Bronchial epithelial cell (primary cell): ENCODE measurements at places on chromosomes 4 and X.

DNA sequence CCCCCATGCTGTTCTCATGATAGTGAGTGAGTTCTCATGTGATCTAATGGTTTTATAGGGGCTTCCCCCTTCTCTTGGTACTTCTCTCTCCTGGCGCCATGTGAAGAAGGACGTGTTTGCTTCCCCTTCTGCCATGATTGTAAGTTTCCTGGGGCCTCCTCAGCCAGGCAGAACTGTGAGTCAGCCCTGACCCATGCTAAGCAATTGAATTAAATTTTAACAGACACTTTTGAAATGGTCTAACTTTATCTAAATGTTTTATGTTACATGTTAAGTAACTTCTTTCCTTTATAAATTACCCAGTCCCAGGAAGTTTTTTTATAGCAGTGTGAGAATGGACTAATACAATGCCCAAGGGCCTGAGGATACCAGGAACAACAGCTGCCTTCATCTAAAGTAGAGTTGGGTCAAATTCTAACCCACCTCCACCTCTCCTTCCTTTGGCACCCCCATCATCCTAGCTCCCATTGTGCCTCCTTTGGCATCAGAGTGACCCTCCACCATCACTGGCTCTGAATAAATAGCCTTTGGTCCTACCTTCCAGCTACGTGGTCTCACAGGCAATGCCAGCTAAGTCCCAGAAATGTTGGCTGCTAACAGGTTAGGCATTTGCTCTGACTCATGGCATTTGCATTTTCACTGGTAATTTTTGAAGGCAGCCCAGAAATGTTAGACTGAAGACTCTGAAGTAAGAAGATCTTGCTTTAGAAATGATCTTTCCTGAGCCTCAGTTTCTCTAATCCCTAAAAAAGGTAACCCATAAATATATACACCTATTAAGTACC lies 182.1 kb downstream of the MOSPD2 start:
- peak; percentile 20 for DNase-seq

DNA sequence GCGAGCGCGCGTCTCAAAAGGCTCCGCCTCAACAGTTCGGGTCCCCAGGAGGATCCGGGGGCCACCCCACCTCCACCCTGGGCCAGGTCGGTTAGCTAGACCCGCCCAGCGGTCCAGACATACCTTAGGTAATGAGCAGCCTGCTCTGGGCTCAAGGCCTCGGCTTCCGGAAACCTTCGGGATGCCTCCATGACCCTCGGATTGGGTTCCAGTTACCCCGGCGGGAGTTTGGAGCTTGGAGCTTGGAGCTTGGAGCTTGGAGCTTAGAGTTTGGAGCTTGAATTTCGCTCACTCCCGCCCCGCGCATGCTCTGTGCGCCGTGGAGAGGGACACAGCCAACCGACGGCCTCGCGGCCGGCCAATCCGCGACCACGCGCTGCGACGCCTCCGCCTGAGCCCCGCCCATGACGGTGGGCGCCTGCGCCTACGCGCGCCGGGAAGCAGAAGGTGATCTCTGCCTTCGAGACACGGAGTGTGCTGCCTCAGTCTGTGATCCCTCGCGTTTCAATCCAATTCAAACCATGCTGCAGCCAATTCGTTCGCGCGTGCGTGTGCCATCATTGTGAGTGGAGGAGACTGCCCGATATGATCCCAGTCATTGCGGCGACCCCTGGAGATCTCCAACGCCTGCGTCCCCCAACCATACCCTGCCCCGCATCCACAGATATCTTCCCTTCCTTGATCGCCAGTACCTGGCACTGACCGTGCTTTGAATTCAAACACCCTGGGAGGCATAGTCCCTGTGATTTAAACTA lies at the start of gene ERCC6L:
Gene ERCC6L, minus strand, starts transcription at position 307 of the 755 bp plus-strand sequence. Its CDS starts 116 bp downstream, at position 191.
- DNase-seq: peak; percentile 76

GRCh38 chr4:139658586-139659382 lies 6.8 kb upstream of the MGST2 start:
- no peak for DNase-seq

- DNase-seq: no peak
These were observed 71.3 kb upstream of the LHFPL1 start for GRCh38 chrX:112751076-112751475.

- DNase-seq: no peak
These were observed 74.5 kb downstream of the DCLK2 start for GRCh38 chr4:150152766-150153165.

DNA sequence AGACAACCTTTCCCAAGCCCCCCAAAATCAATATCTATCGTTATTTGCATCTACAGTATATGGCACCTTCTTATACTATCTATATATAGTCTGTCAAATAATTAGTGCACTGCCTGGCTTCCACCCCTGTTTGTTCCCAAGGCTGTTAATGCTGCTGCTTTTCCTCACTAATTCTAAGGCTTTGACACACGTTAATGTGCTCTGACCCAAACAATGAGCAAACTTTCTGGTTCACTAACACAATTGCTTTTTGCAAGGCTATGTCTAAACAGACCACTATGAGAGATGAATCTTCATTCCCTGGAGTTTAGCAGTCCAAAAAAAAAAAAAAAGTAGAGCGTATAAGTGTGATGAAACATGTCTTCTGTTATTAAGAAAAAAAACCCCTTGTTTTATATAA lies 360.9 kb upstream of the AGA start:
- DNase-seq: no peak

DNA sequence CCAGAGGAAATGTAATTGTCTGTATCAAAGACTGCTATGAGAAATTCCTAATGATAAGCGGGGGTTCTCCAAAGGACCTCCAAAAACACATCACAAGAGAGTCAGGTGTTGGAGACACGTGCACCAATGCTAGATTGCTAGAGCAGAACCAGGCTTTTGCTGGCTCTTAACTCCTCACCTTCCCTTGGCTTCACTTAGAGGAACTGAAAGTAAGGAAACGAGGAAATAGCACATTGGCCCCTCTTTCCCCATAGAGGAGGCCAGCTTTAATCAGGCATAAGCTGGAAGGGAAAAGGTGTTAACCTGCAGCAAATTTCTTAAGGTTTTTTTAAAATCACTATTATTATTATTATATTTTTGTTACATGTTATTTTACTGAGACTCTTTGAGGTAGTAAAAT lies 13.6 kb downstream of the OTC start:
- DNase-seq: no peak

DNA sequence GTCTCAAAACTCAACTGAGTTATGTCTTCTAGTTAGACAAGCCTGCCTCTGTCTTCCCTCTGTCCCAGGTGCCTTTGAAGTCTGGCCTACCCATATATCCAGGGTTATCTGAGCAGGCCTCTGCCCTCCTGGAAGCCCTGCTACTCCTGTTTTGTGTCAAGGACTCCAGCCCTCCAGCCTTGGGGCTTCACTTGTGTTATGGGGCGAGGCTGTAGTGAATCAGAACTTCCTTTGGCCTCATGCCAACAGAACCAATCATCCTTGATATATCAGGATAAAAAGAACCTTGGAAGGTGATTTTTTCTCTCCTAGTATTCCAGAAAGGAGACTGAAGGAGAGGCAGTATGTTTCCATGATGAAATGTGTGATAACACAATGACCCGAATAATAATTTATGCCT lies 8.9 kb upstream of the ADGRG4 start:
- peak; percentile 60 for DNase-seq

GRCh38 chr4:171430495-171430894 lies 382.7 kb upstream of the GALNTL6 start:
- no peak for DNase-seq

DNA sequence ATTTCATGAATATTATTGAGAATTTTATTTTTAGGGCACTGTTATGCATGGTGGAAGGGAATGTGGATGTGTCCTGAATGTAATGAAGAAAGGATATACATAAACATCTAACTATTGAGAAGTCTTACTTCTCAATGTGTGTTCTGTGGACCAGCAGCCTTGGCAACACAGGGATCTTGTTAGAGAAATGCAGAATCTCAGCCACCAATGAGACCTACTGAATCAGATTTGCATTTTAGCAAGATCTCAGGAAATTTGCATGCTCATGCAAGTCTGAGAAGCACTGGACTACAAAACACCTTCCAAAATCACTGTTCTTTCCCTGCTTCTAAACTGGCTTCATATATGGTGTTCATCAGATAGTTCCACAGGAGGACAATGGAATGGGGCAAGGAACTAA lies 139.7 kb upstream of the WDFY3 start:
- no peak for DNase-seq

GRCh38 chr4:121016611-121017010 lies 55.7 kb downstream of the NDNF start:
- DNase-seq: no peak

- DNase-seq: peak; percentile 10
These were observed 37.8 kb upstream of the PCDH19 start for GRCh38 chrX:100447655-100448397.

- DNase-seq: no peak
These were observed 265.3 kb upstream of the GK2 start for GRCh38 chr4:79673377-79673776.

DNA sequence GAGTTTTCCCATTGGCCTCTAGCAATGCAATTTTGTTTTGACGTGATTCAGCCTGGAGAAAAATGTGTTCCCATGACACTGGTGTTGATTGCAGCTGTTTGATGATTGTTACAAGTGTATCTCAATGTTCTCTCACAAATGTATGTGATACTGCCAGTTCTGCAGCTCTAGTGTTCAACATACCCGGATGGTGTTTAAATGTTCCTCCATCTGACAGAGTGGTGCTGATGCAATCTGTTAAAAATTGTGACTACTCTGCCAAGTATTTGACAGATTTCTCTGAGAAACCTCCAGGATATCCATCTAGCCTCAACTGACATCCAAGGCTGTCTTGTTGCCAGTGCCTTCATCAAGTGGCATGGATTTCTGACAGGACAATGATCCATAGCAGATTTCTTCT lies 657.2 kb upstream of the DIAPH2 start:
- no peak for DNase-seq

DNA sequence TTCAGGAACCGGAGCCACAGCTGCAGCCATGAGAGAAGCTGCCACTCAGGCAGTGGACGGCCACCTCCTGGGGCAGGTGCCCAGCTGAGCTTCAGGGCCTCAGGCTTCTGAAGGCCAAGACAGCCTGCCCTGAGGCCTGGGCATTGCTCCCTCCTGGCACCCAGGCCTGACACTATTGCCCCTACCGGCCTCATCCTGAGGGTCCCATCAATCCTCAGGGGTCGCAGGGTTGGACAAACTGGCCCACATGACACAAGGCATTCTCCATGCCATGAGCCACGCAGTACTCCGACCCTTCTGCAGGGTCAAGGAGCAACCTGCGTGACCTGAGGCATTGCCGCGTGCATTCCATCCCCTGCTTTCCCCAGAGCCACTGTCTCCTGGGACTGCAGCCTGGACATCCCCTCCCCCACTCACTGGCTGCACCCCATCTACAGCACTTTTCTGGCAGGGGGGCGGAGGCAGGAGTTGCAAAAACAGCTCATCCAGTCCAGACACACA lies 3.0 kb upstream of the ZFP92 start:
- DNase-seq: no peak

- no peak for DNase-seq
These were observed 124.9 kb downstream of the PCDH7 start for GRCh38 chr4:30844861-30845582.

- no peak for DNase-seq
These were observed 22.2 kb downstream of the RAB9A start for GRCh38 chrX:13711141-13711540.

DNA sequence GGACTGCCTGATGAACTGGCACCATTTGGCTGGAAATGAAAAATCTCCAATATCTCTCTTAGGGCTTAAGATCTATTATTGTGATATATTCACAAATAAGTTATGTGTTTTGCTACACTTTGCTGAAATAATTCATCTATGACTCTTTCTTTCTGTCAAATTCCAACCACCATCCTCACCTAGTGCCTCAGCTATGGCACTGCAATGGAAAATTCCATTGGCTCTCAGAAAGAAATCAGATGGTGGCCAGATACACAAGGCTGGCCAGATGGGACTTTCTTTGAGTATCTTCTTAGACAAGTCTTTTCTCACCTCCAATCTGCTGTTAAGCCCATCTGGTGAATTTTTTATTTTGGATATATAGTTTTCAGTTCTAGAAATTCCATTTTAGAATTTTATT lies 28.0 kb downstream of the NAT8L start:
- DNase-seq: no peak

DNA sequence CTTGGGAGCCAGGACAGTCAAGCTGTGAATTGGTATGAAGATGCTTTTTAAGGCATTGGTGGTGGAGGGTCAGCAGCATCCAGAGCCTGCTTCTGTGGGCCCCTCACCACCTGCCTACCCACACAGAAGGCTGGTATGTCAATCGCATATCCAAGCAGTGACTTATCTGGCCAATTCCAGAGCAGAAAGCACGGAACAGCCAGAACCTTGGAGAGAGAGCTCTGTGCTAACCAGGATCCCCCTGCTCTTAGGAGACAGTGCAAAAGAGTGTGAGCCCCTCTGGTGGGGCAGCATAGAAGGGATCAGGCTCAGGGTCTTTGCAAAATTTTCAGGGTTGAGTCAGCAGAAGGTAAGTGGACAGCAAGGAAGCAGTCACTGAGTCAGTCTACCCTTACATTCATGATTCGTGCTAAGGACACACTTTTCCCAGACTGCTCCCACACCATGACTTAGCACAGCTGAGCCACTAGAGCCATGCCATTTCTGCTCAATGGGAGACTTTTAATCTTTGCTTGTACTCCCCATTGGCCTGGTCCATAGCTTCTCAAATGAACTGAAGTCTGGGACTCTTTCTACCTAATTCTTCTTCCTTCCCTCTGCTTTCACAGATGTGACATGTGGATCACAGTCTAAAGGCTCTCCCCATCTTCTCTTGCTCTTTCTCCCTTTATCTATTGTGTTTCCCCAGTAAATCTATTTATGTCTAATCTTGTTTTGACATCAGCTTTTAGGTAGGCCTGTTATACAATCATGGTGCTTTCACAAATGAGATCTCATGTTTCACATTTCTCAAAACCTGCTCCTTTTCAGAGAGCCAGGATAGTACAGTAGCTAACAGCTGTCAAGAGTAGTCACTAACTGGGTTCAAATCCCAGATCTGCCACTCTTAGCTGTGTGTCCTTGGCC lies 20.0 kb downstream of the MORF4L2 start:
- DNase-seq: peak; percentile 45

DNA sequence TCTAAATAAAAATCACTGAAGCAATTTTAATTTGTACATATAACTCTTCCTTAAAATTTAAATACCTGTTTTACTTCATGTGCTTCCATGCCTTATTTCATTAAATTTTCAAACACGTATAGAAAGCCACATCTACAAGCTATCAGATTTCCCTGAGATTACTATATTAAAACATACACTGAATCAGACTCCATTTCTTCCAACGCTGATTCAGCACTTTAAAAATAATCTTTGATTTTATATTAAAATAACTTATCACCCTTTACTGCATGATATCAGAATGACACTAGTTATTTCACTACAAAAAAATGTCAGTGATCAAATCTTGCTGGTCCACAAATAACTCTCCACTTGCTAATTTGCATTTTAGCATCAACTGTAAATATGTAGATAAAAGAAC lies 550.8 kb downstream of the IL1RAPL1 start:
- no peak for DNase-seq

DNA sequence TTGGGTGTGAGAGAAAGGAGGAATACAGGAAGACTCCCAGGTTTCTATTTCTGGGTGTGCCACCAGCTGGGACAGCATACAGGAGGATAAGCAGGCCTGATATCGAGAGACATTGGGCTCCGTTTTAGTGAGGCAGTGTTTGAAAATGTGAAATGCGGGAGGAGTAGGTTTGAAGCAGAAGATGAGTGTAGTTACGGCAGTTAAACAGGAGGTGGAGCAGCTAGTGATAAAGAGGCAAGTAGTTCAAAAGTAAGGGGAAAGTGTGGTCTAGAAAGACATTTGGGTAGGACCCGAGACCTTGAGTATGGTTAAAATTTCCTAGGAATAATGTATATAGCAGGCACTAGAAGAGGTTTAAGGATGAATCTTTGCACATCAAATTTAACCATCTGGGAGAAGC lies 42.4 kb downstream of the DCUN1D4 start:
- DNase-seq: peak; percentile 43
